Parietal lobe (tissue), 2 donors: ENCODE measurements at places on chromosomes 4 and X. TPM values are rescaled to one million over a fixed set of nuclear protein-coding genes. Genes with fewer than 3 reads are reported as not detected.

The NEUROG2 gene
- total RNA-seq = 13.1 TPM

The CT45A5 gene
- total RNA-seq = not detected

The MUC7 gene
- not detected for total RNA-seq

The CENPVL1 gene
- 2.5 TPM for total RNA-seq

The VCX3B gene
- not detected for total RNA-seq
